ENCODE measurements at places on chromosomes 1 and 21. TPM values are rescaled to one million over a fixed set of nuclear protein-coding genes. Genes with fewer than 3 reads are reported as not detected.

The C1orf210 gene
- 19.1 TPM for total RNA-seq

The IGSF5 gene
- not detected for total RNA-seq

The TSACC gene
- not detected for total RNA-seq

The CYP4B1 gene
- total RNA-seq: 210 TPM

The KCNT2 gene
- total RNA-seq: 3.7 TPM

The LUZP1 gene
- total RNA-seq: 32.5 TPM

GRCh38 chr1:27102707-27103468 is 52.0 kb downstream of the SLC9A1 start:
- H3K36me3 ChIP-seq: peaks cover 63% of the 10 kb centered on the region
- H3K4me3 ChIP-seq: no peak overlapping the region

GRCh38 chr1:54191525-54191924 is 8.3 kb downstream of the CYB5RL start:
- H3K36me3 ChIP-seq: peaks cover 54% of the 10 kb centered on the region
- no peak for DNase-seq
- H3K4me3 ChIP-seq: no peak overlapping the region
- H3K27me3 ChIP-seq: no peaks in the 10 kb centered on the region

DNA sequence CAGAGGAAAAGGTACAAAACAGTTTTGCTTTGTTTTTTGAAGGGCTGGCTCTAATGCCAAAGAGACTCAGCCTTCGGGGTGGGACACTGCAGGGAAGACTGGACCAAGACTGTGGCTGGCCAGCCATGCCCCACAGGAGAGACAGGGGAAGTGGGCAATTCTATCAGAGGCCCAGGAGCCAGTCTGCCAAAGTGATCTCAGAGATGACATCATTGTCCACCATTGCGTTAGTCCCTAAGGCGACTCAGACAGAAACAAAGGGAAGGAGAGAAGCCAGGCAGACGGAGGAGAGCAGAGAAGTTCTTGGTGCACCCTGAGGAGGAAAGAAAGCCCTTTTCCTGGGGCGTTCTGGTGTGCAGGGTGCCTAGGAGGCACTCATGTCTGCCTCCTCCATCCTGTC is 26.4 kb downstream of the OPTC start:
- peaks cover 14% of the 10 kb centered on the region for H3K4me1 ChIP-seq
- H3K27me3 ChIP-seq: no peaks in the 10 kb centered on the region

DNA sequence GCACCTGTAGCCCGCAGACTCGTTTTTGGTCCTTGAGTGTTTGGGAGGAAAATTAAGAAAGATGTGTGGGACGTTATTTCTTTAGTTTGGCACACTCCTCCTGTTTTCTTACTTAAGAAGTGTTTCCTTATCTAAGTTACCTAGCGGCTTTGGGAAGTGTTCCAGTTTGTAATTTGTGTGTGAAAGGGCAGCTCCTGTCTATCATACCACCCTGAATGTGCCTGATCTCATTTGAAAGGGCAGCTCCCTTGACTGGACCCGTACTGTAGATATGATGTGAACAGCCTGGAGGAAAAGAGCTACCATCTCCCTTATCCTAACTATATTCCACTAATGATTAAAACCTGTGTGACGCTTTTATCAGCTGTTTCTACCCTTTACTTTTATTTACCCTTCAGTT is 314.3 kb downstream of the CHRM3 start:
- no peaks in the 10 kb centered on the region for H3K27me3 ChIP-seq
- no peak for DNase-seq
- H3K36me3 ChIP-seq: no peaks in the 10 kb centered on the region

- H3K4me1 ChIP-seq: peaks cover 58% of the 10 kb centered on the region
- H3K4me3 ChIP-seq: no peak overlapping the region
- no peak for DNase-seq
- H3K27ac ChIP-seq: no peak overlapping the region
Measured at GRCh38 chr1:1853593-1854257, 37.2 kb downstream of the GNB1 start.

GRCh38 chr1:169508432-169509338 is 22.9 kb upstream of the SLC19A2 start:
- H3K27me3 ChIP-seq: no peaks in the 10 kb centered on the region
- no peak overlapping the region for H3K27ac ChIP-seq
- H3K36me3 ChIP-seq: no peaks in the 10 kb centered on the region

GRCh38 chr1:227437495-227438008 is 119.3 kb upstream of the CDC42BPA start:
- no peaks in the 10 kb centered on the region for H3K4me1 ChIP-seq
- H3K27me3 ChIP-seq: no peaks in the 10 kb centered on the region
- H3K27ac ChIP-seq: no peak overlapping the region
- DNase-seq: no peak

DNA sequence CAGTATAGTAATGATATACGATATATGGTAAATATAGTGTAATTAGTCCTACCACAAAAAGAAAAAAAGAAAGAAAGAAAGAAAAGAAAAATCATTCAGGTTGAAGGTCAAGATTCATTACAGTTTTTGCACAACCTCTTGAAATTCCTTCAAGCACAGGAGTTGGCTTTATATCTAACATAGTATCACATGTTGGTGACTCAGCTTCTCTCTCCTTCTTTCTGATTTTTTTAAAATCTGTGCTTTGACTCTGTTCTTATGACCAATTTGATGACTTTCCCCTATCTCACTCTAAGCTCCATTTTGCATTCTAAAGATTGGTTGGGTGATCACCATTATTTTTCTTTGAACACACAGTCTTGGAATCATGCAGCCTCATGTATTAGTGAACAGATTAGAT is 148.2 kb upstream of the COL11A1 start:
- no peak for DNase-seq
- H3K27me3 ChIP-seq: no peaks in the 10 kb centered on the region
- H3K4me1 ChIP-seq: no peaks in the 10 kb centered on the region
- no peaks in the 10 kb centered on the region for H3K36me3 ChIP-seq

- DNase-seq: no peak
- H3K4me3 ChIP-seq: no peak overlapping the region
- no peaks in the 10 kb centered on the region for H3K36me3 ChIP-seq
- H3K27ac ChIP-seq: no peak overlapping the region
- H3K27me3 ChIP-seq: no peaks in the 10 kb centered on the region
- peaks cover 7% of the 10 kb centered on the region for H3K4me1 ChIP-seq
Measured at GRCh38 chr1:53087332-53088285, 25.6 kb downstream of the PODN start.

- H3K4me1 ChIP-seq: peaks cover 26% of the 10 kb centered on the region
- no peak overlapping the region for H3K4me3 ChIP-seq
- H3K36me3 ChIP-seq: peaks cover 9% of the 10 kb centered on the region
- DNase-seq: no peak
Measured at GRCh38 chr21:43778469-43779335, 2.6 kb upstream of the CSTB start.

DNA sequence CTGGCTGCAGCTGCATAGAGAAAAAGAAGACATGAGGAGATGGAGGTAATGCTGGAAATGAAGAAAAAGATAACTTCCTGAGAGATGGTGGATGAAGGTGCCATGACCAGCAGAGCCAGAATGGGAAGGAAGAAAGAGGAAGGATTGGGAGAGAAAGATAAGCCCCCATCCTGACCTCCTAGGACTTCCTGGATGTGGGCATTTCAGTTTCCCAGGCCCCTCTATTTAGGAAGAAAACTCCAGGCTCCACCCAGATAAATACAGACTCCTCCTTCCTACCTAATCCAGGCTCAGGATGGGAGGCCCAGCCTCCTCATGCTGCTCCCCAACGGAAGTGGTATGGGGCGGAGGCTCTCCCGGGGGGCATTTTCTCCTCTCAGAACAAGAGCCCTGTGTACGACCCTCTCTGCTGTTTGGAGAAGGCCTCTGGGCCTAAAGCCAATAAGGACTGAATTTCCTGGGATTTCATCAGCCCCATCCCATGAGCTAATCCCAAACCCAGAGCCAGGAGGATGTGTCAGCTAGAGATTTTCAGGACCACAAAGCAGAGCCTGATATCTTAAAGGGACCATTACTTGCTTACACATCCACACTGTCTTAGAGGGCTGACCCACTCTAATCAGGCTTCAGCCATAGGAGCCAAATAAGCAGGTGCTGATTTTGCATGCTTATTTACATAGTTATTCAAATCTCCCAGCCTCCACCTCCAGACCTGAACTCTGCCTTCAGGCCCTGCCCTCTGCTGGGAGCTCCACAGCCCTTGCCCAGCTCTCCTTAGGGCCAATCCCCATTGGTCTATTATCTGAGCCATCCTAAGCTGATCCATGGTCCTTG is 5.1 kb upstream of the ARHGEF2 start:
- H3K4me3 ChIP-seq: peak overlapping the region; percentile 5
- no peaks in the 10 kb centered on the region for H3K27me3 ChIP-seq
- peaks cover 57% of the 10 kb centered on the region for H3K4me1 ChIP-seq
- peak overlapping the region; percentile 93 for H3K27ac ChIP-seq
- H3K36me3 ChIP-seq: no peaks in the 10 kb centered on the region

DNA sequence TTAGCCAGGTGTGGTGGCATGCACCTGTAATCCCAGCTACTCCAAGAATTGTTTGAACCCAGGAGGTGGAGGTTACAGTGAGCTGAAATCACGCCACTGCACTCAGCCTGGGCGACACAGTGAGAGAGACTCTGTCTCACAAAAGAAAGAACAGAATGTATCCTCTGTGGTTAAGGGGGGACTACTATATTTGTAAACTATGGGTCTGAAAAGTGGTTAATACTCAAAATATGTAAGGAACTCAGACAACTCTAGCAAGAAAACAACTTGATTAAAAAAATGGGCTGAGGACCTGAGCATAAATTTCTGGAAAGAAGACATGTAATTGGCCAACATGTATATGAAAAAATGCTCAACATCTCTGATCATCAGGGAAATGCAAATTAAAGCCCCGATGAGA is 11.2 kb downstream of the FNBP1L start:
- H3K27ac ChIP-seq: no peak overlapping the region
- H3K4me1 ChIP-seq: no peaks in the 10 kb centered on the region
- H3K4me3 ChIP-seq: no peak overlapping the region
- no peaks in the 10 kb centered on the region for H3K36me3 ChIP-seq

- DNase-seq: no peak
- peak overlapping the region; percentile 40 for H3K4me3 ChIP-seq
- no peaks in the 10 kb centered on the region for H3K27me3 ChIP-seq
- H3K27ac ChIP-seq: peak overlapping the region; percentile 83
- peaks cover 31% of the 10 kb centered on the region for H3K4me1 ChIP-seq
- peaks cover 12% of the 10 kb centered on the region for H3K36me3 ChIP-seq
Measured at GRCh38 chr1:111475701-111476100, 1.9 kb downstream of the C1orf162 start.

DNA sequence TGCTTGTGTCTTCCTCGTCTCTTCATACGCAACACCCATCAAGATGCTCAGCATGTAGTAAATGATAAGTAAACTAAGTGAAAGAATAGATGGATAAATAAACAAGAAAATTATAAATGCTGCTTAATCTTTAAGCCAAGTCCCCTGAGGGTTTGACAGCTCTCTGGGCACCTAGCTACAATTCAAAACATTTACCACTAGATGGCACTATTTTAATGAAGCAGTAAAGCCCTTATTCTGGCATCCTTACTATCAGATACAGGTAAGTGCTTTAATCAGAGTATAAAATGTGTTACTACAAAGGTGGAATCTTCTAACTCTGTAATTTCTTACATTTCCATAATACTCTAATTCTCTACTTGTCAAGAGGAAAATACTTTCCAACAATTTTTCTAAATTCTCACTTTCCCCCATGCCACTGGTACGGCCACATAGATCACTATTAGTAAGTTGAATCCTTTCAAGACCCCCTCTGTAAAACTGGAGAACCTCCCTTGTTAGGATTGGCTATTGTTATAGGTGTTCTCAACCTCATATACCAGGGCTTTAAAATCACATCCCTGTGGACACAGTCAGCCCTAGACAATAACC is 137.8 kb downstream of the BARHL2 start:
- H3K36me3 ChIP-seq: no peaks in the 10 kb centered on the region
- H3K27me3 ChIP-seq: no peaks in the 10 kb centered on the region
- no peak overlapping the region for H3K27ac ChIP-seq
- no peak for DNase-seq
- no peaks in the 10 kb centered on the region for H3K4me1 ChIP-seq

DNA sequence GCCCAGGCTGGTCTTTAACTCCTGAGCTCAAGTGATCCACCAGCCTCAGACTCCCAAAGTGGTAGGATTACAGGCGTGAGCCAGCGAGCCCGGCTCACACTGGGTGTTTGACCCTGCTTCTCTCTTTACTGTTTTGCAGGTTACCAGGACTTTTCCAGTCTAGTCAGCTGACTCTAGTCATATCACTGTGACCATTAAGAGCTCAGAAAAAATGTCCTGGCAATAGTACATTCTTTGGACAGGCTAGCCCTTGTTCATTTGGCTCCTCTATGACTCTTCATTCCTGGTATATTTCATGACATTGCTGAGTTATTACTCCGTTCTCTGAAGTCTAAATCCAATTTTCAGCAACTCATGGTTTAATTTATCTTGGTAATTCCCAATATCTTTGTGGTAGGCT is 8.0 kb upstream of the CA6 start:
- no peak for DNase-seq
- no peaks in the 10 kb centered on the region for H3K36me3 ChIP-seq
- no peaks in the 10 kb centered on the region for H3K4me1 ChIP-seq
- H3K27ac ChIP-seq: no peak overlapping the region
- H3K4me3 ChIP-seq: no peak overlapping the region

- H3K27me3 ChIP-seq: no peaks in the 10 kb centered on the region
- no peak for DNase-seq
- H3K4me1 ChIP-seq: peaks cover 10% of the 10 kb centered on the region
- no peak overlapping the region for H3K4me3 ChIP-seq
- H3K36me3 ChIP-seq: no peaks in the 10 kb centered on the region
Measured at GRCh38 chr1:222769181-222769580, 32.2 kb downstream of the FAM177B start.

DNA sequence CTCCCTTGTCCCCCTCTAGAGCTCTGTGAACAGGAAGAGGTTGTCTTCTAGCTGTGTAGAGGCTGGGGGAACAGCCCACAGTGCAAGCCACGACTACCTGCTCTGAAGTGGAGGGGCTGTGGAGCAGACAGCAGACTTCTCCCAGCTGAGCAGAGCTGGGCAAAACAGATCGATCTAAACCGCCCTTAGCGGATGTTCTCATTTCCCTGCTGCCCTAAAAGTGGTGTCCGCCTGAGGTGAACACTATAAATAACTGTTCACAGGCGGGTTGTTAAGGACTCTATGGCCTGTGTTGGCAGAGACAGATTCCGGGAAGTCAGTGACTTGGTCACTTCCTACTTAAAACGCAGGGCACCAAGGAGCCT is 203.2 kb downstream of the RHOU start:
- no peaks in the 10 kb centered on the region for H3K36me3 ChIP-seq
- no peaks in the 10 kb centered on the region for H3K27me3 ChIP-seq
- H3K4me1 ChIP-seq: peaks cover 34% of the 10 kb centered on the region
- no peak for DNase-seq
- peak overlapping the region; percentile 71 for H3K27ac ChIP-seq

DNA sequence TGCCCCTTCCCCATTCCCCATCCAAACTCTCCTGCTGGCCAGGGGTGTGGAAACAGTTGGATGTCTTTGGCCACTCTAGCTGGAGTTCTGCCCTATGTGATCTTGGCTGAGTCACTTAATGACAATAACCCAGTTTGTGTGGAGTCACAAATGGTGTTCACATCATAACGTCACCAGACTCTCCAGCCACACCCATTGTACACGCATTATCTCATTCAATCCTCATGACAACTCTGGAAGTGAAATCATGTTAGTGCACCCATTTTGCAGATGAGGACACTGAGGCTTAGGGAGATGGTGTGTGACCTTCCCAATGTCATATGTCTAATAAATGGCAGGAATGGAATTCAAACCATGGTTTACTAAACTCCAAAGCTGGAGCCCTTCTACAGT is 1.2 kb upstream of the CDA start:
- peaks cover 14% of the 10 kb centered on the region for H3K4me1 ChIP-seq
- peaks cover 32% of the 10 kb centered on the region for H3K27me3 ChIP-seq
- no peaks in the 10 kb centered on the region for H3K36me3 ChIP-seq
- H3K4me3 ChIP-seq: no peak overlapping the region
- no peak overlapping the region for H3K27ac ChIP-seq
- no peak for DNase-seq

GRCh38 chr1:54337034-54337433 is 69.2 kb downstream of the SSBP3 start:
- H3K36me3 ChIP-seq: no peaks in the 10 kb centered on the region
- peaks cover 69% of the 10 kb centered on the region for H3K4me1 ChIP-seq
- H3K27me3 ChIP-seq: no peaks in the 10 kb centered on the region

Data from lower lobe of right lung (tissue), 2 donors.